ENCODE measurements at places on chromosomes 5 and 9.

GRCh38 chr5:140365282-140365681 is 5.3 kb downstream of the SLC4A9 start:
- no peak for DNase-seq

- no peak for DNase-seq
These were observed 46.2 kb downstream of the NTNG2 start for GRCh38 chr9:132207839-132208615.

- DNase-seq: no peak
These were observed at the start of gene FER for GRCh38 chr5:108747774-108748400. Gene FER, plus strand, starts transcription at chr5:108747897. Its CDS starts 50,286 bp downstream, at chr5:108798183.

DNA sequence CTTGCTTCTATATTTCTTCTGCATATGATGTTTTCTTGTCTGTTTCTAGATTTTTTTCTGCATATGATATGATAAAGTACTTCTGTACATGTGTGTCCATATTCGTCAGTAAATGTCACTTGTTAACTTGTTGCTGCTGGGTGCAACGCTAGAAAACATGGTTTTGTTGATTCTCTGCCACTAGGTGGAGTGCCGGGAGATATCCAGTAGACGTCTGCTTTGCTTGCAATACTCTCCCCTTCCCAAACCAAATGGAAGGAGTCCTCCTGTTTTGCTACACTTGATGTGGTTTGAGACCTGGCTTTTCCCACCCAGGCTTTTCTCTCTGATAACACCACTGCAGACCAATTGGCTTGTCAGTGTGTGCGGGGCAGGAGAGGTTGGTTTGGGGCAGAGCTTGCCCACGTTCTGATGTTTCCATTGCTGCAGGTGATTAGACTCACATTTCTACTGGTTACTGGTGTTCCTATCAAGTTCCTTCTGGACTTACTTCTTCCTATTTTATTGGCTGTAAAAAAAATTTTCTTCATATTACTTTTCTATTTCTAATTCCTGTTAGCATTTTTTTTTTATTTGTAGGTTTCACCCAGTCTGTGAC is 900.0 kb upstream of the CDH10 start:
- no peak for DNase-seq

- no peak for DNase-seq
These were observed 356.3 kb downstream of the BNC2 start for GRCh38 chr9:16514131-16514530.

Measured in NCI-H187 (cell line).